ENCODE measurements at places on chromosomes 1 and 21.

DNA sequence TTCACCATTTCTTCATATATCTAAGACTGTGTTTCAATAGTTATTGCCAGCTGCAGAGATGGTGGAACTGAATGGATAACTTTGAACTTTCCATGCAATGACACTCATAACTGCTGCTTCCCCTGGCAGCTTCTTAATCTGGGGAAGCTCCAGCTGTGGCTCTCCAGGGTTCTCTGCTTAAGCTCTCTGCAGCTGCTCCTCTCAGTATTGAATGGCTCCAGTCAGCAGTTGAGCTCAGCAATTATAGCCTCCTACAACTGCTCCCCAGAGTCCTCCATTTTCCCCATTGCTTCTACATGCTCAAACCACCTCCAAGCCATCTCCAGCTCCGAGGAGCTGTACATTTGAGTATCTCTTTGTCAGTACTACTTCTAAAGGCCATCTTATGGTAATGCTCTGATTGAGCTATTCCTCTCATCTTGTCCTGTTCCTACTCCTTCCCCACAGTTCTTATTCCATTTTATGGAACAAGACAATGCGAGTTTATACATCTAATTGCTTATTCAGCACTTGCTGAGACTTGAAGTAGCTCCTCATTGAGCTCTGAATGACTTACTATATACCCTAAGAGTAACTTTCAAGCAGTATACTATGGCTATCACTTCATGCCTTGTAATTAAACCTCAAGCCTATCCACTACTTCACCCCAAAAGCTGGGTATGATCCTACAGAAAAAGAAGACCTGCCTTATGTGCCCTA is 362.4 kb downstream of the NEGR1 start:
- DNase-seq, result no peak

DNA sequence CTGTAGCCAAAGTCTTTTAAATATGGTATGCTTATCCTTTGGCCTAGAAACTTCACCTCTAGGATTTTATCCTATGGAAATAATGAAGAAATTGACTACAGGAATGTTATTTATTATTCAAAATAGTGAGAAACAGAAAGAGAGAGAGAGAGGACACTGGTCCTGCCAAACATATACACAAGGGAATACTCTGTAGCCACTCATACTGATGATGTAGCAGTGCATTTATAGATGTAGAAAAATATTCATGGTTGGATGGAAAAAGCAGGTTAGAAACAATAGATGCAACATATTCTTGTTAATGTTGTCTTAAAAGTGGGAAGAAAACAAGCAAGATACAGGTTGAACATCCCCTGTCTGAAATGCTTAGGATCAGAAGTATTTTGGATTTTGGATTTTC is 22.2 kb upstream of the EPHB2 start:
- DNase-seq, result no peak

GRCh38 chr1:99749504-99750347 is 16.7 kb downstream of the FRRS1 start:
- no peak for DNase-seq

DNA sequence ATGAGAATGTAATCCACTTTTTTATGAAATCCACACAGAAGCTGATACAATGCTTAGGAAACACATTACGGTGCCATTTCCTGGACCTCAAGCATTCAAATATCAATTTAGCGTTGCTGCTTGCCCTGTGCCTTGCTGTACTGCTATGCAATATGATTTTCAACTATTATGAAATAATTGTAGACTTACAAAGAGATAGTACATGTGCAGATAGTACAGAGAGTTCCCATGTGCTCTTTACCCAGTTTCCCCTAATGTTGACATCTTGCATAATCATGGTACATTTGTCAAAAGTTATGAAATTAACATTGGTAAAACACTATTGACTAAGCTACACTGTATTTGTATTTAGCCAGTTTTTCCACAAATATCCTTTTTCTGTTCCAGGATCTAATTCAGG is 37.7 kb upstream of the PTBP2 start:
- DNase-seq, result no peak

- no peak for DNase-seq
Measured at GRCh38 chr1:11334821-11335220, 61.8 kb downstream of the UBIAD1 start.

DNA sequence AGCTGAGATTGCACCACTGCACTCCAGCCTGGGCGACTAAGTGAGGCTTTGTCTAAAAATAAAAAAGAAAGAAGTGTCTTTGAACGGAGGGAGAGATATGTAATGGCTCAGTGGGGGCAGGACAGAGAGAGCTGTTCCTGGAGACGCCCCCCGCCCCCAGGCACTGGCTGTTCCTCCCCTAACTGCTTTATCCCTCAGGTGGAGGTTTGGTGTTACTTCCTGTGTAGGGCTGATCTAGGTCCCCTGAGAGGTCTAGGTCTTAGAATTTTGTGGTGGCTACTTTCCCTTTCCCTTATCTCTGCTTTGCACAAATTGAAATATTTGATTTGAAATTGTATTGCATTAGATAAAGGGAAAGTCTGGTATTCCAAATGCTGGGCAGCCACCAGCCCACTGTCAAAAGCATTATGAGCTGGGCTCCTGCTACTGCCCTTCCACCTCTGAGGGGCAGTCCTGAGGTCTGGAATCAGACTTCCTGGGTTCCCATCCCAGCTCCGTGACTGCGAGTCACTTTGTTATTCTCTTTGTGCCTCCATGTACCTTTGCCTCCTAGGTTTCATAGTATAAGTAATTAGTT is 134.8 kb upstream of the KIF26B start:
- DNase-seq, result no peak

DNA sequence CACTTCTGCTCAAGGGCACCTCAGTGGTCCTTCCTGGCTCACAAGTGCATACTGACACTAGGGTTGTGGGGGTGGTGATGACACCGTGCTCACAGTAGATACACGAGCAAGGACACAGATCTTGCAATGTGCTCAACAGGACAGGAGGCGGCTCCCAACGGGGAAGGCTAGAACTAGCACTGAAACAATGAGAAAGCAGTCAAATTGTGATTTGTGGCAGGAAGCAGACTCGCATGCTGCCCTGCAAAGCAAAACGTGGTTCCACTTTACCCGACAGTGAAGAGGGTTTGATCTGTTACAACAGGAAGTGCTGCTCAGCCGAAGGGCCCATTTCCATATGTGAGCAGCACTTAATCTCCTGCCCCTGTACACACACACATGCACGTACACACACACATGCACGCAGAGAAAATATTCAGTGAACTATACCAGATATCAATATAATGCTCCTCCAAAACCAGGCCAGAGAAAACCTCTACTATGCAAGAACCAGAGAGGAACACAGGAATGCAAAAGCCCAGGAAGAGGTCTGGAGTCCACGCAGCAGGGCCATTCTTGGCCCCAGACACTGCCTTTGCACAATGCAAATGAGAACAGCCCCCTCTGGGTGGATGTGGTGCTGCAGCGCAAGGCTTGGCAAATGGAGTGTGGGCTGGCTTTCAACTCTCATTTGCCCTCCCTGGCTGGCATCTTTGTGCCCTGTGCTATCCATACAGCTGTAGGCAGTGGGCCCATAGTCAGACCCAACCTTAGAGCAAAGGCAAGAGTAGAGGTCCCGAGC is 47.1 kb downstream of the KANK4 start:
- no peak for DNase-seq

DNA sequence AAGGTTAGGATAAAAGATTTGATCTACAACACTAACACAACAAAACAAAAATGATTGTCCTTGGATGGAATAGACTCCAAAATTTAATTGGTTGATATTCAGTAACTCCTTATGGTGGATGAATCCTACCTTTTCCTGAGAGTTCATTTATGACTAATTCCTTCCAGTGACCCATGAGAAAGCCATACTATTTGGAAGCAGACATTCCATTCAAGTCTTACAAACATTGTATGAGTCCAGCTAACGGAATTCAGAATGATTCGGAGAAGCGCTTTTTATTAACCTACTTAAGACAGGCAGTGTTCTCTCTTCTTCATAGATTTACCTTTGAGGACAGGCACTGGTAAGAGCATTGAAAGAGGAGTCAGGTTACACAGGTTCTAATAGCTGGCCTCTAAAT is 155.6 kb upstream of the ZNF648 start:
- no peak for DNase-seq

- DNase-seq, result no peak
Measured at GRCh38 chr21:45893740-45894449, 87.7 kb upstream of the COL6A1 start.

GRCh38 chr1:80961464-80962190 is 839.1 kb upstream of the ADGRL2 start:
- DNase-seq, result no peak

DNA sequence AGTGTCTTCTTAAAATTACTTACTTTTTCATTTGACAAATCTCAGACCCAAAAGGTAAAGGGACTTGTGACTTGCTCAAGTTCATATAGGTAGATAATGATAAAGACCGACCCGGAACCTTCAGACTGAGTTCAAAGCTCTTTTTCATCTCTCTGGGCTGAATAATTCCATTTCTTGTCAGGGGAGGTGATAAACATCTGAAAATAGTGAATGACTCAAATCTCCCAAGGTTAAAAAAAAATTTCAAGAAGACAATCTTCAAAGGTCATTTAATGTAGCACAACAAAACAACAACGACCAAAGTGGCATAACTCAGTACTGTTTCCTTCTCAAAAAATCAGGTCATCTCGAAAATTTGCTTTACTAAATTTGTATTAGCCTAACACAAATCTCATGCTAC is 20.6 kb downstream of the LUZP1 start:
- DNase-seq, result no peak

GRCh38 chr21:32214654-32215305 is 64.1 kb downstream of the MIS18A start:
- DNase-seq, result no peak

- DNase-seq, result no peak
Measured at GRCh38 chr1:86645851-86646250, 58.5 kb upstream of the SH3GLB1 start.

DNA sequence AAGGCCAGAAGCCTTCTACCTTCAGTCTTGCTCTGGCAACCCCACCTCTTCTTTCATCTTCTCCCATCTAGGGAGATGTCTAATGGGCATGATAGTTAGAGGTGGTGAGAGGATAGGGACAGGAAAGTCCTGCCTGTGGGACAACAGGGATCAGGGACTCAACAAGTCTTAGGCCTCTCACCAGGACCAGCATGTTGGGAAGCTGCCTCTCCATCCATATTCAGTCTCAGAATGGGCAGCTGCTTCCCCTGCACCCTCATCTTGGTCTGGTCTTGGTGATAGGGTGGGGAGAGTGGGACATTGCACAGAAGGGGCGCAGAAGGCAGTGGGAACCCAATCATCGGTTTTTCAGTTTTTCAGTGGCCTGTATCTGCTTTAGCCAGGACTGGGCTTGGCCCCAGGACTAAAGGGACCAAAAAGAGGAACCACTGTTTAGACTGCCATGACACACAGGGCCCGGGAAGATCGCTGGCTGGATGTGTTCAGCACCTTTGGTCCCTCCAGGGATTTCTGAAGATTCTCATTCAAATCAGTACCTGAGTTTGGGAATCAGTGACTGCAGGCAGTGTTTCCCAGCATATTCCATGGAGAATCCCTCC is 12.7 kb downstream of the RHEX start:
- no peak for DNase-seq

GRCh38 chr1:37055631-37056030 is 21.3 kb upstream of the GRIK3 start:
- no peak for DNase-seq

DNA sequence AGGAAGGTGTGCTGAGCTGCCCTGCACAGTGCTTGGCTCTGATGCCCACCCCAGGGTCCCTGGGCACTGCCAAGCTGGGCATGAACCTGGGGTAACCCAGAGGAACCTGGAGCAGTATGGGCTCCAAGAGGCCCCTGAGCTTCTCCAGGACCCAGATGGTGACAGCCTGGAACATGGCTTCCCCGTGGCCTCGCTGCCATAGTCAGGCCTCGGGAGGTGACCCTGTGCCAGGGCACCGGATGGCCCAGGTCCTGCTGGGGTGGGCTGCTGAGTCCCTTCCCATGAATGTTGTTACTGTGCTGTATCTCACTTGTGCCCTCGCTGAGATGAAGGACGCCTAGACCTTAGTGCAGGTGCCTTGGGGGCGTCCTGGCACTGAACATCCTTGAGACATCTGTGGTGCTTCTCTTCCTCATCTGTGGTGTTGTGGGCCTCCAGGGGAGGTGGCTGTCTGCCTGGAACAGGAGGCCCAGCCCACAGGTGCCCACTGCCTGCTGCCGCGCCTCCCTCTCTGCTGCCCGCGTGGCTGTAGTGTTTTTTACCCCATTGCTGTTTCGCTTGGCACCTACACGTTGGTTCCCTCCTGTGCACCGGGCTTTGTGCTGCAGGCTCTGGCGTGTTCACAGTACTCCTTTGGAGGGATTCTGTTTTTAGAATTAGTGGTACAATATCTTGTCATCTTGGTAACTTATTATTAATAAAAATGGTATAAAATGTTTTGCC is 160.3 kb downstream of the PCBP3 start:
- DNase-seq, result no peak

- DNase-seq, result no peak
Measured at GRCh38 chr1:33332881-33333280, 12.0 kb upstream of the A3GALT2 start.

GRCh38 chr1:33098371-33098770 is 17.4 kb downstream of the AZIN2 start:
- no peak for DNase-seq

GRCh38 chr1:34754964-34755637 is at the start of gene GJB5:
Gene GJB5, plus strand, starts transcription at chr1:34755047. Its CDS starts 2,284 bp downstream, at chr1:34757331.
- no peak for DNase-seq

DNA sequence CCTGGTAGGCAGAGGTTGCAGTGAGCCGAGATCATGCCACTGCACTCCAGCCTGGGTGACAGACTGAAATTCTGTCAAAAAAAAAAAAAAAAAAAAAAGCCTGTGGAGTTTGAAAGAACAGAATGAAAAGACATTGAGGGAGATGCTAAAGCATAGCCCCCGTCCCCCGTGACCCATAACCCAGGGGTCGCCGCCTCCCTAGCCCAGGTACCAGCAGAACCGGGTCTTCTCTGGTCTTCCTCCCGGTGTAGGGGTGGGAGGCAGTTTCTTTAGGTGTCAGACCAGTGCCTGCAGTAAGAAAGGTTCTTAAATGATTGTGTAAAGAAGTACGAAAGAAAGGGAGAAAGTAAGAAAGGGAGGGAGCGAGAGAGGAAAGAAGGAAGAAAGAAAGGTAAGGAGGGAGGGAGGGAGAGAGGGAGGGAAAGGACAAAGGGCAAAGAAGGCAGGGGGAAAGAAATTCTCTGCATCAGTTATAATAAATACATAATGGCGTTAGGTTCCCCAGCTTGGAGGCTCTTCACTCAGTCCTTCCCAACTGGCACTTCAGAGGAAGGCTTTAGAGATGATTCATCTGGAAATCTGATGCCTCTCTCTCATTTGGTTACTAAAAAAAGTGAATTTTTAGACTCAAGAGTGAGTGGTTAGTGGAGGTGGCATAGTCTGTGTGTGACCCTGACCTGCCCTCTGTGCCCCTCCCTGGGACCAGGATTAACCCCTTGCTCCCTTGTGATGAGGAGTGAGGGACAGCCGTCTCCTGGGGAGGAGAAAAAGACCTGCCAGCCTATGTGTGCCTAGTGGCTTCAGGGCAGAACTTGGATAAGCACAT is 1.1 kb downstream of the IL24 start:
- no peak for DNase-seq

DNA sequence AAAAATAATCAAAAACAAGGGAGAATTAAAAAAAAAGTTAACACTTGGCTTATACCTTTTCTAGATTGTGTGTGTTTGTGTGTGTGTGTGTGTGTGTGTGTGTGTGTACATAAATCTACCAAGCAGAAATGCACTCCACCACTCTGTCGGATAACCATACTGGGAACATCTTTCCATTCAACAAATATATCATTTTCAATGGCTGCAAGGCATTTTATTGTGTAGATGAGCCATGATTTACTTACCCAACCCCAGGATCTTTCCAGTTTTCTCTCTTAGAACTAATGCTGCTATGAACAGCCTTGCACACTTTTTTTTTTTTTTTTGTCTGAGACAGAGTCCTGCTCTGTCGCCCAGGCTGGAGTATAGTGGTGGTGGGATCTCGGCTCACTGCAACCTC is 25.8 kb downstream of the LRRC38 start:
- no peak for DNase-seq
